Endothelial cell of umbilical vein (primary cell): ENCODE measurements at places on chromosomes 16 and 17. TPM values are rescaled to one million over a fixed set of nuclear protein-coding genes. Genes with fewer than 3 reads are reported as not detected.

PLA2G10 gene
- total RNA-seq = not detected in 2 replicates

KCNJ2 gene
- 11.5 and 15.5 TPM in 2 replicates for total RNA-seq

CBFA2T3 gene
- not detected in 2 replicates for total RNA-seq

EVI2A gene
- total RNA-seq = 0.22 TPM in 1 of 2 replicates, not detected in the other

UTS2R gene
- total RNA-seq = not detected in 2 replicates

THOC6 gene
- 23.9 and 24.1 TPM in 2 replicates for total RNA-seq

NPTX1 gene
- not detected in 2 replicates for total RNA-seq

KRTAP2-3 gene
- not detected in 2 replicates for total RNA-seq

ZFPM1 gene
- 7.5 and 8.2 TPM in 2 replicates for total RNA-seq
